Progenitor cell of endocrine pancreas (in vitro differentiated cells): ENCODE measurements at places on chromosomes 11 and 22. TPM values are rescaled to one million over a fixed set of nuclear protein-coding genes. Genes with fewer than 3 reads are reported as not detected.

The MUC2 gene
- not detected in 2 replicates for total RNA-seq

The KCNK4 gene
- 0.62 TPM in 1 of 2 replicates, not detected in the other for total RNA-seq

The ALG12 gene
- total RNA-seq, result 22.0 and 25.7 TPM in 2 replicates

The PICALM gene
- total RNA-seq, result 129 and 133 TPM in 2 replicates

The IGSF9B gene
- 7.8 and 9.4 TPM in 2 replicates for total RNA-seq

The GVQW3 gene
- 16.6 and 17.5 TPM in 2 replicates for total RNA-seq

The UBASH3B gene
- 2.4 and 4.9 TPM in 2 replicates for total RNA-seq

- H3K27me3 ChIP-seq, result no peaks in the 10 kb centered on the region
- H3K4me1 ChIP-seq, result peaks cover 1% of the 10 kb centered on the region
- DNase-seq, result no peak
- no peak overlapping the region for H3K4me3 ChIP-seq
These were observed 37.0 kb downstream of the LDLRAD3 start for GRCh38 chr11:35980686-35981390.

GRCh38 chr11:14186046-14186775 is 172.8 kb downstream of the RRAS2 start:
- no peak for DNase-seq
- no peak overlapping the region for H3K4me3 ChIP-seq
- H3K36me3 ChIP-seq, result no peaks in the 10 kb centered on the region
- H3K4me1 ChIP-seq, result peaks cover 4% of the 10 kb centered on the region
- H3K27ac ChIP-seq, result no peak overlapping the region
- peaks cover 4% of the 10 kb centered on the region for H3K27me3 ChIP-seq

- no peak overlapping the region for H3K27ac ChIP-seq
- H3K36me3 ChIP-seq, result no peaks in the 10 kb centered on the region
- no peaks in the 10 kb centered on the region for H3K4me1 ChIP-seq
- H3K27me3 ChIP-seq, result no peaks in the 10 kb centered on the region
These were observed 116.5 kb upstream of the MTNR1B start for GRCh38 chr11:92852946-92853345.

- H3K27ac ChIP-seq, result no peak overlapping the region
- H3K36me3 ChIP-seq, result no peaks in the 10 kb centered on the region
- DNase-seq, result no peak
- no peak overlapping the region for H3K4me3 ChIP-seq
- peaks cover 2% of the 10 kb centered on the region for H3K27me3 ChIP-seq
- H3K4me1 ChIP-seq, result no peaks in the 10 kb centered on the region
These were observed 93.8 kb upstream of the ARHGAP42 start for GRCh38 chr11:100593291-100593690.

- no peak overlapping the region for H3K4me3 ChIP-seq
- peaks cover 1% of the 10 kb centered on the region for H3K4me1 ChIP-seq
- no peaks in the 10 kb centered on the region for H3K36me3 ChIP-seq
- no peak overlapping the region for H3K27ac ChIP-seq
- DNase-seq, result no peak
These were observed 112.6 kb upstream of the LUZP2 start for GRCh38 chr11:24384240-24384639.

DNA sequence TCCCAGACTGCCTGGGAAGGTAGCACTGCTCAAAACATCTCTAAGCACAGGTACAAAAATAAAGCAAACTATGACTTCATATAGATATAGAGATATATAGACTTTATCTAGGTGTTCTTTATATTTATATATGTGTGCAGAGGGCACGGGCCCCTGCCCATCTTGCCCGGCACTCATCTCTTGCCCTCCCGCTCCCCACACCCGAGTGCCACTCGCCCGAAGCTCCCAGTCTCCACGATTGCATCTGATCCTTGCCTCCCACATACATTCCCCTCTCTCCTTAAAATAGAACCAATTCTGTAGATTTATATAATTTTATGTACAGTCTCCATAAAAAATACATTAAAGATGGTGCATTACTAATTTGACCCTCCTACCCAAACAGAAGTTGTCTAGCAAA is 55.5 kb downstream of the IGSF9B start:
- H3K4me1 ChIP-seq, result no peaks in the 10 kb centered on the region
- H3K4me3 ChIP-seq, result no peak overlapping the region
- H3K27me3 ChIP-seq, result no peaks in the 10 kb centered on the region
- no peaks in the 10 kb centered on the region for H3K36me3 ChIP-seq
- DNase-seq, result no peak
- H3K27ac ChIP-seq, result no peak overlapping the region

DNA sequence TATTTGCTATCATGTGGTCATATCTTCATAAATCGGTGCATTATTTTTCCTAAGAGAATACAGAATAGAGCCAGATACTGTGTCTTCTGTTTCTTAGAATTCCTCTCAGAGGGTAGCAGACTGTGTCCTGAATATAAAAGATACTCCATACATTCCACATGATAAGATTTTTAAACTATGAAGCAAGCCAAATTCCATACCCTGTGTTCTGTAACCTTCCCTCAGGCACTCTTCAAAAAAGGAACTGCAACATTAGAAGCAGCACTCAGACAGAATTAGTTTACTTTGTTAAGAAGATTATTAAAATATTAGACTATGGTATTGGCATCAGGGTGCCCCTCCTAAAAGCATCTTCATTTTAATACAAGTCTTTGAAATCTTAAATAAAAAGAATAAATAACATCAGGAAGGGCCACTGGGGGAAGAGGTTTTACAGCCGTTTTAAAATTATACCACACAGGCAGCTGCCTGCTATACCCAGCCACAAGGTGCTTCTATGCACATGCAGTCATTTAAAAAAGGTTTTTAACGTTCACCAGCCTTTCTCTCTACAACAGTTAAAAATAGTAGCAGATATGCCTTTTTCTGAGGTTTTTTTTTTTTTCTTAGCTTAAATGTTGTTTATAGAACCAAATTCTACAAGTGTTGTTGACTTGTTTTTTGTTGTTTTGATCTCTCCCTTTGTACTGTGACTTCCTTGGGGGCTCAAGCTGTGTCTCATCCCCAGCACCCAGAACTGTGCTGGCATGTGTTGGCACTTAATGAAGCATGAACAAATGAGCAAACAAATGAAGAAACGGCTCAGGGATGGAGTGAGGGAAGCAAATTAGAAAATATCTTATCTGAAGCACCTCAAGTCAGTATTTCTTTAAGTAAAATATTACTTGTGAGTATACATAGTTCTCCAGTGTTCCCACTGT is 54.7 kb upstream of the CCDC89 start:
- peaks cover 16% of the 10 kb centered on the region for H3K27me3 ChIP-seq
- no peak for DNase-seq
- no peak overlapping the region for H3K4me3 ChIP-seq
- H3K27ac ChIP-seq, result no peak overlapping the region
- H3K4me1 ChIP-seq, result peaks cover 8% of the 10 kb centered on the region
- H3K36me3 ChIP-seq, result no peaks in the 10 kb centered on the region
